ENCODE measurements at places on chromosomes 4 and X.
A peak's percentile ranks its signal among the peaks of the same experiment; 100 is the strongest.

DNA sequence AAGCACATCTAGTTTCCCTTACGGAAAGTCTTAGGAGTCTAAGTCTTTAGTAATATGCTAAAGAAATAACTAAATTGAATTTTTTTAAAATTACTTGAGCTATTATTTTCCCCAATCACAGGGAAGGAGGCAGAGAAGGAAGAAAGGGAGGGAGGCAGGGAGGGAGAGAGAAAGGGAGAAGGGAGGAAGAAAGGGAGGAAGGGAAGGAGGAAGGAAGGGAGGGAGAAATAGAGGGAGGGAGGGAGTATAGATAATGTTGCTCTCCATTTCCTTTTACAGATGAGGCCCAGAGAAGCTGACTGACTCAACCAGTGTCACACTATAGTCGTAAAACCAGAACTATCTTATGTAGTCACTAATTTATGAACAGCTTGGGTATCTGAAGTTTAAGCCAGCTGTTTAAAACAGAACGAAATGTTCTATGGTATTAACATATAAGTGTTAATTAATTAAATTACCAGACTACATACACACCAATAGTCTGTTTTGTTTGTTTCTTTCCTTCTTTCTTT is 14.6 kb downstream of the SH3RF1 start:
- no peak for DNase-seq

- no peak for DNase-seq
Measured at GRCh38 chrX:56763556-56764152, 34.6 kb downstream of the NBDY start.

- no peak for DNase-seq
Measured at GRCh38 chr4:57854748-57855147, 744.6 kb upstream of the IGFBP7 start.

DNA sequence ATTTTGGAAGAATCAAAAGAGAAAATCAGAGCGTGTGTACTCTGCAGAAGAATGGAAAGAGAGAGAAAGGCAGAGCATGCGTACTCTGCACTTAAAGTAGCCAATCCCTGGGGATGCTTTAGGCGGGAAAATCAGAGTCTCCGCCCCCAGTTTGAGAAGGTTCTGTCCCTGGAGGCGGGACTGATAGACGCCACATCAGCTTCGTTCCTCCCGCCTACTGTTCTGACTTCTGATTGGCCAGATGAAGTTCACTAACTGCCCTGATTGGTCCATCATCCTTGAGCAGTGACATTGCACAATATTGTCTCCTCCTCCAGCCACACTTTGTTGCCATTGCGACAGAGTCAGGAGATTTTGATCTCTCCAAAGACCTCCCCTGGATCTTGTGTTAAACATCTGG is 23.8 kb downstream of the SSX1 start:
- no peak for DNase-seq

DNA sequence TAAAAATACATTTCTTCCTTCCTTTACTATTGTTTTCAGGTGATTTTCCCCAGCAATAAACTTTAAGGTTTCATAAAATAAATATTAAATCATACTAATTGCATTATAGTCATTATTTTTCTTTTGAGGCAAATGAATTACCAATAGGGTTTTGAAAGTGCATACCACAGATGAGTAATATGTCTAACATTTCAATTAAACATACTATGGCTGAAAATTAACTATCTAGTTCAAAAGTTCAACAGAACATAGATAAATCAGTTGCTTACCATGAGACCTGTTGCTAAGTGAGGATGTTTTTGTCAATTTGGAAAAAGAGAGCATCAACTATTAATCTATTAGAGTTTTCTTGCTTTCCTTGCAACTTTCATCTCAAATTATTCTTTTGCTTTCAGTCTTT is 35.0 kb downstream of the NPY5R start:
- no peak for DNase-seq

DNA sequence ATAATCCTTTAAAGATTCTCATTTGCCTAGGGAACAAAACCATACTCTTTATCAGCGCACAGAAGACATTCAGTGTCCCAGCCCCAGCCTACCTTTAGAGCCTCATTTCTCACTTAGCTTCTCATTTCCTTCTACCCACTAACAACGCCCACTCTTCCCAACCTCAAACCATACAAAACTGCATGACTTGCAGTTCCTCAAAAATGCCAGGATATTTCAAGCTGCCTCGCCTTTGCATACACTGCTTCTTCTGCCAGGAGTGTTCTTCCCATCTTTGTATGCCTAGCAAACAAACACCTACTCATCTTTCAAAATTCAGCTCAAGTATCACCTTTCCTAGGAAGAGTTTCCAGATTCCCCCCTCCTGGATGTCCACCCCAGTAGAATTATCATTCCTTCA is 129.9 kb upstream of the ADGRL3 start:
- no peak for DNase-seq

GRCh38 chrX:39017077-39017476 is 215.8 kb downstream of the MID1IP1 start:
- DNase-seq, result no peak

GRCh38 chr4:51825341-51825740 is 17.6 kb upstream of the DCUN1D4 start:
- DNase-seq, result no peak

DNA sequence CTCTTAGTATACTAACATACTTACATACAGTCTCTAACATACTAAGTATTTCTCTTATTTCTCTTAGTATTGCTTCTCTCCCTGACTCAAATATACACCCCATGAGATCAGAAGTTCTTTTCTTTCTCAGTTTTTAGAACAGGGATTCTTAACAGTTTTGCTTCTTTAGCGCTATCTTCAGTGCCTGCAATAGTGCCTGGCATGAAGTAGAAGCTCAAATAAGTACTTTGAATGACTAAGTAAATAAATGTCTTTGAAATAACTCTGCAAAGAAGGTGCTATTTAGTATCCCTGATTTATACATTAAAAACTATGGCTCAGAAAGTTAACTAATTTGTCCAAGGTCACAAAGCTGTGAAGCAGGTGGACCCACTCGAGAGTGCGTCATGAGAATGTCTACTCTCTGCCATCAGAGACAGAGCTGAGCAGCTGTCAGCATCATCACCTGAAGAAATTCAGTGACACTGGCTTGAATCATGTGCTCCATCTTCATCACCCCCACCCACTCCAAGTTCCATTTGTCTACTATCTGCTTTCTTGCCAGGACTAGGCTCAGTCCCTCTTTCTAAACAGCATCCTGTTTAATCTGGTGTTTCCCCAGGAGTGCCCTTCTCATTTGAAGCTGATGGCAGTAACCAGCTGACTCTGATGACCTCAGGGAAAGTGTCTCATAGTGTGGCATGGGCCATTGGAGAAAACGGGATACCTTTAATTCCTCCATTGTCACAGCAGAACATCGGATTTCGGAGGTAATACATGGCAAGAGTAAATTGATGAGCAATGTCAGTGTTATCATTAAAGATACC is 83.1 kb downstream of the CC2D2A start:
- DNase-seq, result no peak

- DNase-seq, result no peak
Measured at GRCh38 chr4:16641971-16642370, 256.5 kb downstream of the LDB2 start.

- DNase-seq, result no peak
Measured at GRCh38 chrX:9144701-9145241, 110.8 kb upstream of the FAM9B start.

DNA sequence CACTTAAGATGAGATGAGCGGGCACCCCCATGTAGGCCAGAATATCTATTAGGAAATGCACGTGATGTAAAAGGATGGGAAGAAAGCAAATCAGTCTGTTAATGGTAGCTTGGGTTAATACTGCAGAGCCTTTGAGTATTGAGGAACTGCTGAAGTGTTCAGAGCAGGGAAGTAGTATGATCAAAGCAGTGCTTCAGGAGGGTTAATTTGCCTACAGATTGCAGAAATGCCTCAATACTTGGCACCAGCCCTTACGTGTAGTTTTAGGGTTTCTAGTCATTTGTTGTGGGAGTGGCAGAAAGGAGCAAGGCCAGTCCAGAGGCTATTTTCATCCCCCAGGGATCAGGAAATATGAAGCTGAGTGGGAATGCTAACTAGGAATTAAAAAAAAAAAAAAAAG is 19.7 kb downstream of the ZFX start:
- no peak for DNase-seq

GRCh38 chrX:18449236-18449635 is 23.8 kb downstream of the CDKL5 start:
- no peak for DNase-seq

GRCh38 chrX:123738378-123738940 is 5.6 kb upstream of the THOC2 start:
- no peak for DNase-seq

DNA sequence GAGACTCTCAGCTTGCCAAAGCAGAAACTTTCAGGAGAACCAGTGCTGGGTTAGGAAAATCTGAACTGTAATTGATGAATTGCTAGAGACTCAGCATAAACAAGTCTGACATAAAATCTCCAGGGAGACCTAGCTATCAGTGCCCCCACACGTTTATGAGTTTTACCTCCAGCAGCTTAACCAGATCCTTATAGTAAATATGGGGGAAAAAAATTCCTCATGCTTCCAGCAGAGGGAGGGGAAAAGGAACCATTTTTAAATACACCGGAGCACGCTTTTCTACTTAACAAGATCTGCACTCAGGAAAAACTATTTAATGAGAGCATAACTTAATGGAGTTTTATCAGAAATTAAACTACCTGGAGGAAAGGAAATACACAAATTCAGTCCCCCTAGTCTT is 1040.7 kb upstream of the INTU start:
- DNase-seq, result no peak

GRCh38 chr4:163941221-163941905 is 446.9 kb downstream of the TMA16 start:
- no peak for DNase-seq

DNA sequence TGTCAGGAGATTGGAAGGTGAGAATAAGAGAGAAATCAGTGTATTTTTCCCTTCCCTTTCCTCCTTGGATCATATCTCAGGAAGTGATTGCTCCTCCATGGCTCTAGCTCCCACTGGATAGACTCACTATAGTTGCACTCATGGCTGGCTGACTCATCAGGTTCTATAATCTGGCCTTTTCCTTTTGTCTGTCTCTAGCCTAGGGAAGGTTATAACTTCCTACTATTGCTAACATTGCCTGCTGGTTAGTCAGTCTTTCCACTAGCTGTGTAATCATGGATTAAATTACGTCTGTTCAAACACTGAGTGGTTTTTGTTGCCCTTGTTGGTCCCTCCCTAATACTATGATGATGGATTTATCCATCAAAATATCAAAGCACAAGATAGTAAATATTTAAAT is 195.5 kb upstream of the VEGFC start:
- no peak for DNase-seq

DNA sequence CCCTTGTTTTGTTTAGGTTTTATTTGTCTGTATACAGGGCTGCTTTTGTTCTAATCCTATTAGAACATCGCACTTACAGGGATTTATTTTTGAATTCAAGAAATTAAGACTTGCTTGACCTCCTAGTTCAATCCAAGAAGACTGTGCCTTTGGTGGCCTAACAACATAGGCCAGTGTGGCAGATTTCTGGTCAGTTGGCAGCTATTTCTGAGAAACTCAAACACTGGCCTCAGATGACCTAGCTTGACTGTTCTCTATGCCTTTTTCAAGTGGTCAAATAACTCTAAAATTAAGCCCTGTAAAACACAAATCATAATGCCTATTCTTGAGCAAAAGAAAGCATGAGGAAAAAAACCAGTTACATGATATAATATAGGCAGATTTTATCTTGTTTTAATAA is 89.3 kb upstream of the GPR34 start:
- no peak for DNase-seq

- no peak for DNase-seq
Measured at GRCh38 chr4:184090571-184090970, 127.1 kb downstream of the ENPP6 start.

DNA sequence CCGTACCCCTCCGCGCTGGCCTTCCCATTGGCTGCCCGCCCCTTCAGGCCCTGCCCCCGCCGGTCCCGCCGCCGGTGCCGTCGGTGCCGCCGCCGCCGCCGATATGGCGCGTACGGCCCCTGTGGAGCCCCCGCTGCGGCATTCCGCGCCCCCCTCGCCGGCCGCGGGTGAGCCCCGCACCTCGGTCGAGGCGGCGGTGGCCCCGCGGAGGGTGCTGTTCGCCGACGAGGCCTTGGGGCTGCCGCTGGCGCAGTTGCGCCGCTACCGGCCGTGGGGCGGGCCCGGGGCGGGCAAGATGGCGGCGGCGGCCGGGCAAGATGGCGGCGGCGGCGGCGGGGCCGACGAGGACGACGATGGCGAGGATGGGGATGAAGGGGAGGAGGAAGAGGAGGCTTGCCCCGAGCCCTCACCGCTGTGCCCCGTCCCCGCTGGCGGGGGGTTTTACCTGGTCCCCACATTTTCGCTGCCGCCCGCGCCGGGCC is at the start of gene PPP1R3F:
TSS of gene PPP1R3F (plus strand) at position 27 of the 482 bp plus-strand sequence. CDS start at position 104, 77 bp downstream.
- peak; percentile 44 for DNase-seq

GRCh38 chr4:10205223-10205622 is 88.6 kb upstream of the WDR1 start:
- no peak for DNase-seq

DNA sequence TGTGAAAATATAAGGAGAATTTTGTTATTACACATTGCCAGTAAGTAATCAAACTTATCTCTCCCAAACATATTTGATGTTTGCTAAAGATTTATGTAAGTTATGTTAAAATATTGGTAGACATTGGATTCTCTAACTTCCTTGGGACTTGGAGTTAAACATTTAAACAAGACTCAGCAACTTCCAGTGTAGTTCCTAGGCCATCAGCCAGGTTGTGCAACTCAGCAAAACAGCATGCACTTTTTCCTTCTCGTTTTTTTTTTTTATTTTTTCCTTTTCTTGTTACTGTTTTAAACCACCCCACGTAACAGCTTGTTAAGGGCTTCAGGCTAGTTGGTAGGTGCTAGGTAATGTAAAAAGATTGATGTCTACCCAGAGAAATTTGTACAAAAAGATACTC is 510.4 kb downstream of the ANKRD50 start:
- DNase-seq, result no peak

- no peak for DNase-seq
Measured at GRCh38 chrX:136258951-136259350, 7.8 kb upstream of the MAP7D3 start.

DNA sequence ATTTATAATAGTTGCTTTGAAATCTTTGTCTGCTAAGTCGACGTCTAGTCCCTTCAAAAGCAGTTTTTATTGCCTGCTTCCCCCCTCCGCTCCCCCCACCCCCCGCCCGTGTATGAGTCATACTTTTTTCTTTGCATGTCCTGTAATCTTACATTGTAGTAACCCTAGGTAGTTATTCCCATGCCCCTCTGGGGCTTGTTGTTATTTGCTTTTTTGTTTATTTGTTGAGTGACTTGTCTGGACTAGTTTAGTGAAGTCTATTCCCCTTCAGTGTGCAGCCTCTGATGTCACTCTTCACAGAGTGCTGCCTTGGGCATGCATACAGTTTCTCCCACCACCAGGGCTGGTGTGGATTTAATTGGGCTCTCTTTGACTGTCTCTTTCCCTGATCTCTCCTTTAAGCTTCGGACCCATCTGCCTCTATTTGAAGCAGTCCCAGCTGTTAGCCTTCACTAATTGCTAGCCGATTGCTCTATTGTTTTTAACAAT is 86.2 kb downstream of the PPEF1 start:
- no peak for DNase-seq

- DNase-seq, result no peak
Measured at GRCh38 chrX:7926501-7926900, 712 bp downstream of the PNPLA4 start.

- peak; percentile 33 for DNase-seq
Measured at GRCh38 chr4:38805530-38806145, 1.0 kb upstream of the TLR1 start.

GRCh38 chrX:101745046-101745445 is 85.4 kb upstream of the ARMCX2 start:
- DNase-seq, result no peak

Data from activated naive CD8-positive, alpha-beta T cell treated with anti-CD3 and anti-CD28 coated beads, Interleukin-2, amount 50 U/mL, for 24 hours (primary cell).